ENCODE measurements at places on chromosomes 16 and 17. TPM values are rescaled to one million over a fixed set of nuclear protein-coding genes. Genes with fewer than 3 reads are reported as not detected.

The ATP2A3 gene
- total RNA-seq: not detected

The SHISA6 gene
- not detected for total RNA-seq

The EVPL gene
- not detected for total RNA-seq

The TSNAXIP1 gene
- total RNA-seq: 0.97 TPM

The ZP2 gene
- not detected for total RNA-seq

The IGF2BP1 gene
- 0.32 TPM for total RNA-seq

The MAPT gene
- total RNA-seq: not detected

The CDT1 gene
- 7.3 TPM for total RNA-seq

The UMOD gene
- total RNA-seq: not detected

The PPP1R1B gene
- total RNA-seq: 3.4 TPM

The TAOK2 gene
- total RNA-seq: 44.7 TPM

The ZNF205 gene
- total RNA-seq: 10.7 TPM

The CIBAR2 gene
- total RNA-seq: not detected

The ABCC11 gene
- not detected for total RNA-seq

The MYH13 gene
- total RNA-seq: 0.16 TPM

The DNASE1 gene
- 6.0 TPM for total RNA-seq

The GAST gene
- not detected for total RNA-seq

The TBC1D3K gene
- not detected for total RNA-seq

The SOX9 gene
- total RNA-seq: 36.3 TPM

The ZNF821 gene
- 6.0 TPM for total RNA-seq

The CEP112 gene
- total RNA-seq: 4.9 TPM
